ENCODE measurements at places on chromosomes 2 and 18.

DNA sequence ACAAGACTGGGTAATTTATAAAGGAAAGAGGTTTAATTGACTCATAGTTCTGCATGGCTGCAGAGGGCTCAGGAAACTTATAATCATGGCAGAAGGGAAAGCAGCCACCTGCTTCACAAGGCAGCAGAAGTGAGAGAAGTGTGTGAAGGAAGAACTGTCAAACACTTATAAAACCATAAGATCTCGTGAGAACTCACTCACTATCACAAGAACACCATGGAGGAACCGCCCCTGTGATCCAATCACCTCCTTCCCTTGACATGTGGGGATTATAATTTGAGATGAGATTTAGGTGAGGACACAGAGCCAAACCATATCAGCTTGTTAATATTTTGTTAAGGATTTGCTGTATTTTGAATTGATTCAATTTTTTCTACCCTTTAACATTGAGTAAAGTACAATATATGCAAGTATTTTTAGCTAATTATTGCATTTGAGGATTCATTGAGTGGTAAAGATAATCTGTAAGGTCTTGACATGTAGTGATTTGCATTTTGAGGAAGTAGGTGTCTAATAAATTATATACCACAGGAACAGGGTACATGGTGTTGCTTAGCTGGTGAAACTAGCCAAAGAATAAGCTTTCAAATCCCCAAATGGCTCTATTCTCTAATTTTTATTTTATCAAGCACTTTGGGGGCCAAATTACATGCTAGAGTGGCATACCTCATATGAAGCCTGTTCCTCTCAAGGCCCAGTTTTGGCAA lies 3.9 kb upstream of the C2orf69 start:
- DNase-seq: no peak

DNA sequence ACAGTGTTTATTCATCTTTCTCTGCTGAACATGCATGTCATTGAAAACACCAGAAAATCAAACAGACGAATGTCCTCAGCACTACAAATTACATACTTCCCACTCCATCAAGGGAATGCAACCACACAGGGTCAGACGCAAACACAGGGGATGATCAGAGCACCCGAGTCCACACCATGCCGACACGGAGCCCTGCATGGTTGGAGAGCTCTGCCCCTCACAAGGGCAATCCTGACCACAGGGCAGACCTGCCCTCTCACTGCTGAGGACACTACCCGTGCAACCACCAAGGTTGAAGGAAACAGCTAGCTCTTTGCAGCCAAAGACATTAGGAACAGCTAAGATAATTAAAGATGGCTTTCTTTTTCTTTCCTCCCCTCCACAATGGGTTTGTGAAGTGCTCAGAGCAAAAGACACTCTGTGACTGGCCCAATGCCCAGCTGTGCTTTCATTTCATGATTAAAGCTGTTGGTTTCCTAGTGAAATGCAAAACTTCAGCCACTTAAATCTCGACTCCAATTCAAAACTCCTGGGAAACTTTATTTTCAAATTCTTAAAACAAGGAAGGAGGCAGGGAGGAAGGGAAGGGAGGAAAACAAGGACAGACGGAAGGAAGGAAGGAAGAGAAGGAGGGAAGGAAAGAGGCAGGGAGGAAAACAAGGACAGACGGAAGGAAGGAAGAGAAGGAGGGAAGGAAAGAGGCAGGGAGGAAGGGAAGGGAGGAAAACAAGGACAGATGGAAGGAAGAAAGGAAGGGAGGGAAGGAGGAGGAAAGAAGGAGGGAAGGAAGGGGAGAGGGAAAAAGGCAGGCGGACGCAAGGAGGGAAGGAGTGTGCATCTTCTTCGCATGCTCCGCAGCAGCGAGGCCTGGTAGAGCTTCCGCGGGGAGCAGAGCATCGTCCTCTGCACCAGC lies 65.8 kb downstream of the NDUFA10 start:
- DNase-seq: no peak

DNA sequence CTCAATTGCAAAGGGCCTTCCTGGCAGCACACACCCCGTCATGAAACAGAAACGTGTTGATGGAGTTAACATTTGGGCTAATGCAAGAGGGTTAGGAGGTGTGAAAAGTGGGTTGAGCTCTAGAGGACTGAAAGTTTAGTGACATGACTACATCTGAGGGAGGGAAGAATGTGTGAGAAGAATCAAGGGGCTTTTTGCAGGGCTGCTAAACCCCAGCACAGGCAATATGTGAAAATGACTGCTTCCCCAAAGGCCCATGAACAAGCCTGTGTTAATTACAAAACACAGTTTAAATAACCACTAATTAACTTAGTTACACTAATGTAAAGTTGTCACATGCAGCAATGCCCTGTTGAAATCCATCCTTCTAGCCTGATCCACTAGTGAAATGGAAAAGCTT lies 63.4 kb upstream of the PEX13 start:
- DNase-seq: no peak

- DNase-seq: no peak
Observed at GRCh38 chr18:77063260-77063659, 69.3 kb downstream of the MBP start.

GRCh38 chr18:27298214-27298804 lies 113.2 kb upstream of the CHST9 start:
- DNase-seq: no peak

- no peak for DNase-seq
Observed at GRCh38 chr2:159797543-159798375, at the start of gene CD302. CD302 (minus strand) TSS chr2:159798208; CDS start chr2:159798198, 10 bp downstream.

GRCh38 chr2:172462373-172462848 lies 35.0 kb downstream of the ITGA6 start:
- no peak for DNase-seq

DNA sequence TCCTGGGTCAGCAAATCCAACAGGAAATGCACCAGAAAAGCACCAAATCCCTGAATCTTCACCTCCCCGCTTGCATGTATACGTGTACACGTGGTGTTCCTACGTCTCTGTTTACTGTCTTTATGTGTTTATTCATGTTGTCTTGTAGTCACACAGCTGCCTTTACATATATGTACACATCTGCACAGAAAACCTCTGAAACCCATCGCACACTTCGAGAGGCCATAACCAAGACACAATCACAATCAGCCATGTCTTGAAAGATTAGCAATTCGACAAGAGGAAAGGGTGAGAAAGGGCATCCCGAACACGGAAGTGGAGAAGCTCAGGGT lies 98.1 kb downstream of the PLB1 start:
- no peak for DNase-seq

DNA sequence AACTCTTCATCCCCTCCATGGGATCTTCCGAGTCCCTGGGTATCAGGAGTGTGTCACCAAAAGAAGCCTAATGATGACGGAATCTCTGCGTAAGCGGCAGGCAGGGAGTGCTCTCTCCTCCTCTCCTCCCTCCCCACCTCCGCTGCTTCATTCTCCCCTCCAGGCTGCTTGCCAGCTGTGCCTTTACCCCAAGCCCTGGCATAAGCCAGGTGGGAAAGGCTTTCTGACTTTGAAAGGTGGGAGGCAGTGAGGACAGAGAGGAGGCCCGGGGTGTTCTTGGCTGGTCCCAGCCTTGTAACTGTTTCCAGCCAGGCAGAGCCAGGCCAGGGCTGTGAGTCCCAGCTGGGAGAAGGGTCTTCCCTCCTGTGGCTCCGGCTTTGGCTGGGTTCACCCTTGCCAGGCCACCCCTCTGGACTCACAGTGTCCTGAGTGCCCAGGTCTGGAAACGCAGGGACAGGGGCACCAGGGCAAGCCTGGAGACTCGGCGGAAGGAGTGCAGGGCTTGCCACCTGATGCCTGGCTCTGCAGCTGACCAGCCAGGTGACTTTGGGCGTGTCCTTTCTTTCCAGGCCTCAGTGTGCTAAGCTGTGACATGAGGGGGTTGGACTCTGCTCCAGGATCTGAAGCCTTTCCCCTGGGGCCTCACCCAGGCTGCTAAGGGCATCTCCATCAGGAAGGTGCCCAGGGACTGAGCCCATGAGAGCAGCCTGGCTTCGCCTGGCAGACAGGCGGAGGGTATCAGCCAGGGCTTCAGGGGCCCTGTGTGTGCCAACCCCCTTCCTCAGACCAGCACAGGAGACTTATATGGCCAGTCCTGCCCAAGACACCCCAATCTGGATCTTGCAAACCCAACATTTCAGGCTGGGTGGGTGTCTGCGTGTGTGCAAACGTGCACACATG lies 32.7 kb upstream of the HPCAL1 start:
- DNase-seq: no peak

GRCh38 chr2:2649109-2650072 lies 318.3 kb upstream of the MYT1L start:
- no peak for DNase-seq

DNA sequence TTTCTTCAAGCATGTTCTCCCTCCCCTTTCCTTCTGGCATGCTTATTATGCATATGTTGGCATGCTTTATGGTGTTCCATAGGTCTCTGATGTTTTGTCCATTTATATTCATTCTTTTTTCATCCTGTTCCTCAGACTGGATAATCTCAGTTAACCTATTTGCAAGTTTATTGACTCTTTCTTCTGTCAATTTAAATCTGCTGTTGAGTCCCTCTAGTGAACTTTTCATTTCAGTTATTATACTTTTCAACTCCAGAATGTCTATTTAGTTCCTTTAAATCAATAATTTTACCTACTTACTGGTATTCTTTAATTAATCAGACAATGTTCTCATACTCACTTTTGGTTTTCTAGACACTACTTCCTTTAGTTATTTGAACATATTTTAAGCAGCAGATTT lies 101.2 kb downstream of the GALNT14 start:
- no peak for DNase-seq

- DNase-seq: no peak
Observed at GRCh38 chr2:98416383-98417159, 28.1 kb upstream of the INPP4A start.

GRCh38 chr2:42169874-42170521 lies 845 bp downstream of the EML4 start:
- no peak for DNase-seq

GRCh38 chr18:55585920-55586561 lies 2.0 kb downstream of the TCF4 start:
- no peak for DNase-seq

DNA sequence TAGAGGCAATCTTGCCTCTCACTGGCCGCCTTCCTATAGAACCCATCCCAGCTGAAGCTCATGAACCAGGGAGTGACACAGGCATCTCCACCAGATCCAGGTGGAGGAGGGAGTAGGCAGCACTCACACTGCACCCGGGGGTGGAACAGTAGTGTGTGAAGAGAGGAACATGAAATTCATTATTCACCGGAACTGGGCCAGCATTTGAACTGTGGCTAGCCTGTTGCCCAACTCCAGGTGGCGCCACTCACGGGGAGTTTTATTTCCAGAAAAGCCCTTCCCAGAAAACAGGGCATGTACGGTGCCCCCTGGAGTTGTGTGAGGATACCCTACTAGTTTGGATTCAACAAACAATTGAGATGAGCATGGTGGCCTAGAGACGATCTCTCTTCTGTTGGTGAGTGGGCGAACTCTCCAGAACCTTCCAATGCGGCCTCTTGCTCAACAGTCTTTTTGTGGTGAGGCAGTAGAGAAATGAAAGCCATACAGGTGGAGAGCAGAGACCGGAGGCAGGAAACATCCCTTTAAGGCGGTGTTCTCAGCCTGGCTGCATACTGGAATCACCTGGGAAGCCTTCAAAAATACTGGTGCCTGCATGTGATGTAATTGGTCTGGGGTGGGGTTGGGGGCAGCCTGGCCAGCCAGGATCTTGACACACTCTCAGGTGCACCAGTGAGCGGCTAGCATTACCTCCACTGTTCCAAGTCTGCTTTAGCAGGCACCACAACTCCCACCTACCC lies 73.5 kb upstream of the NEDD4L start:
- DNase-seq: no peak

DNA sequence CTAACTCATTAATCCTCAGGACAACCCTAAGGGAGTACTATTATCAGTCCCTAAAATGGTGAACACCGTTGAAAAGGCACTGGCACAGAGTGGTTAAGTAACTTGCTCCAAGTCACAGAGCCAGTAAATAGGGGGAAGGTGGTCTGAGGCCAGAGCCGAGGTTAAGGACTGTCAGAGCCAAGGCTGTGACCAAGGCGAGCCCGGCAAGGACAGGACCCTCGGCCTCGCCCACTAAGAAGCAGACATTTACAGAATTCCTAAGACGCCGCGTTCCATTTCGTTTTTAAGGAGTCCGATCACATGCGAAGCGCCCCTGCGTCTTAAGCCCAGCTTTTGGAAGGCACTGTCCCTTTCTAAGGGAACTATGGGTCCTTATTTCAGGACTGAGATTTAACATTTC lies 1.1 kb downstream of the PDIA6 start:
- no peak for DNase-seq

- no peak for DNase-seq
Observed at GRCh38 chr18:24227977-24228666, 89.3 kb downstream of the CABYR start.

DNA sequence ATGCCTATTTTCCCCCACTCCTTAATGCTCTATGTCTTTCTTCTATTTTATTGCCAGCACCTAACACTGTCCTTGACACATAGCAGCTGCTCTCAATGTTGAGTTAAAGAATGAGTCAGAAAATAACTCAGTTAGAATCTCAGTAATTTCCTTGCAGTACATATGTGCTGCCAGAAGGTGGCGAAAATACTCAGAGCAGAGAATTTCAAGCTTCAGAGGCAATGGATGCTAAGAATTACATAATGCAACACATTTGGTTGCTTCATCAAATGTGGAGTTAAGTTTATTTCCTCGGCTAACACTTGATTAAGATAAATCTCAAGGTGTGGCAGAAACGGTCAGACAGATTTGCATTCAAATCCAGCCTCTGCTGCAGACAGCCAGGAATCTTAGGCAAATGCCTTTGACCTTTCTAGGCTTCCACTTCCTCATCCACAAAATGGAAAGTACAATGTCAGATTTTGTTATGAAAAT lies 105.6 kb downstream of the VSNL1 start:
- peak; percentile 37 for DNase-seq

DNA sequence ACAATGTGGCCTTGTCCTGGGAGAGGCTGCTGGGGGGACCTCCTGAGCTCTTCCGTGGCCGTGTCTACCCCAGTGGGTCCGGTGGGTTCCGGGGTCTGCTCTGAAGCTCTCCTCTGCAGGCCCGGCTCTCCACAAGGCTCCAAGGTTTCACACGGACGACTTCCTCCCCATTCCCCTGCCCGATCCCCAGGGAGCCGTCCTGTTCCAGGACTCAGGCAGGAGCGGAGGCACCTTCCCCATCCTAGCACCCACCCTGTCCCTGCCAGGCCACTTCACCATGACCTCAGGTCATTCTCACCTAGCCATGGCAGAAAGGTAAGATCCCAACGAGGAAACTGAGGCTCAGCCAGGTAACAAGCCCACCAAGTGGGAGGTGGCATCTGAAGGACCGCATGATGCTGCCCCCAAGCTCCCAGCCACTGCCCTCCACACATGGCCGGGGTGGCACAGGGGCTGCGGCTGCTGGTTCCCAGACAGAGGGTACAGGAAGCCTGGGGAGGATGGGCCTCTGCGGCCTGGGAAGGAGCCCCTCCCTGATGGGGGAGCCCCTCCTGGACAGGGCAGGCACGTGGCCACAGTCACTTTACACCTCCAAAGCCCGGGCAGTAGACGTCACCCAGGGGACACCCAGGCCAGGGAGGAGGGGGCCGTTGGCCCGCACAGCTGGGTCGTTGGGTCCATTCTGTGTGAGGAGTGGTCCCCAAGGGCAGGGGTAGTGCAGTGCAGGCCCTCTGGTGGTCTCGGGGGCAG lies 274.0 kb downstream of the NDUFA10 start:
- no peak for DNase-seq

GRCh38 chr2:224780106-224780505 lies 63.9 kb upstream of the CCDC195 start:
- no peak for DNase-seq

- no peak for DNase-seq
Observed at GRCh38 chr18:48953104-48953706, 2.4 kb upstream of the SMAD7 start.
